ENCODE measurements at places on chromosomes 11 and 22.

- DNase-seq: no peak
Observed at GRCh38 chr11:134275534-134276395, at the start of gene GLB1L3. TSS of gene GLB1L3 (plus strand) at chr11:134276379. CDS start at chr11:134276741, 362 bp downstream.

- no peak for DNase-seq
Observed at GRCh38 chr11:12127206-12127898, 17.0 kb downstream of the MICAL2 start.

GRCh38 chr22:26079009-26079408, 90.3 kb upstream of the SEZ6L start:
- no peak for DNase-seq

- no peak for DNase-seq
Observed at GRCh38 chr11:89498845-89499448, 7.8 kb upstream of the NOX4 start.

GRCh38 chr11:75200051-75200450, 40.5 kb upstream of the TPBGL start:
- DNase-seq: no peak

DNA sequence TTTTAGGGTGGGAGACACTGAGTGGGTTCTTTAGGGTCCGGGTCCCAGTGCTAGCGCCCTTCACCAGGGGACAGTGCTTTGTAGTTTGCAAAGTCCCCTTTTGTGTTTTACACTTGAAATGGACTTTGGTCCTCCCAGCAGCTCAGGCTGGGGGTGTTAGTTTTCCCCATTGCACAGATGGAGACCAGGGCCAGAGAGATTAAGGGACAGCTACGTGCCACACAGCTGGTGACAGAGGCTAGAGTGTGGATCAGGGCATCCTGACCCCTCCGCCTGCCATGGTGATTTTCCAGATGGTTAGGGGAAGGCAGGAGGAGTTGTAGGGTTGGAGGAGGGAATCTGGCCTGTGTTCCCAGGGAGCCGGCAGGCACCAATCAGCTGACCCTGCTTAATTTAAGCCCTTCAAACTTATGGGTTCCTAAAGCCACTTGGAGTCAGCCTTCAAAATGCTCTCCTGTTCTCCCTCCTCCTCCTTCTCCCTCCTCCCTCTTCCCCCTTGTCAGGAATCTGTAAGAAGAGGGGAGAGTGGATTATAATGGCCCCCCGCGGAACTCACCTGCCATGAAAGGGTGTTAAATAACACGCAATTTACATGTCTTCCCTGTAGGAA, 22.5 kb upstream of the MPPED1 start:
- no peak for DNase-seq

GRCh38 chr11:110493346-110493745, 63.6 kb downstream of the FDX1 start:
- DNase-seq: no peak

DNA sequence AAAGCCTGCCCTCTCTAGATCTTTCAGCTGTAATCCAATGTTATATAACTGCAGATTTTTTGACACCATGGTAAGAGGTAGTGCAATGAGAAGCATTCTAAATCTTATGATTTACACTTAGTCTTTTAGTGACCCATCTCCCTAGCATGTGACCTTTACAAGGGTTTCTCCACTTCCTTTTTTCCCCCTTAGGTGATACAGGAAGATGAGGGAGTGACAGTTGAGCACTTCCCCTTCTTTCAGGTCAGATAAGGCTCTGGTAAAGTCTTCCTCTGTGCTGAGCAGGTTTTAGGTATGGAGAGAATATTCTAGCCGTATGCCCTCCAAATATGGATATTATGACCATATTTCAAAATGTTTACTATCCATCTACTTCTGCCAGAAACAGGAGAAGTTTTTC, 753.6 kb downstream of the JRKL start:
- DNase-seq: no peak

GRCh38 chr11:559020-559620, 1.4 kb downstream of the LMNTD2 start:
- no peak for DNase-seq

- peak; percentile 44 for DNase-seq
Observed at GRCh38 chr22:40516416-40516815, 120.1 kb downstream of the MRTFA start.

DNA sequence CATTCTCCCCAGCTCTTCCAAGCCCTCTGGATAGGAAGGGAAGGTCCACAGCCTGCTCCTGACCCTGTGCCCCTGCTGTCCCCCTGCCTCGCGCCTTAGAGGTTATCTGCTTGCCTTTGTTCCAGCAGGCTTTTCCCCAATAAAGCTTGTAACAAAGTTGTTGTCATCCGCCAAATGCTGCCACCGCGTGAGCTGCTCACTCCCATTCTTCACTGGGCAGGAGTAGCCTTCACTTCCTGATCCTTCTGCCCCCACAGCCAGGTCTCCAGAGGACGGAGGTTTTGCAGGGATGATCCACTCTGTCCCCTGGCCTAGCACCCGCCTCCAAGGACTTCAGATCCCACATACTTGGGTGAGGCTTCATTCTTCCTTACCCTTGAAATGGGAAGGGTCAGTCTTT, 94.0 kb upstream of the RASSF10 start:
- DNase-seq: no peak
